NCI-H1417 (cell line): ENCODE measurements at places on chromosomes 5 and 9.

GRCh38 chr9:120043448-120043847 lies 536.5 kb downstream of the CDK5RAP2 start:
- no peak for DNase-seq

DNA sequence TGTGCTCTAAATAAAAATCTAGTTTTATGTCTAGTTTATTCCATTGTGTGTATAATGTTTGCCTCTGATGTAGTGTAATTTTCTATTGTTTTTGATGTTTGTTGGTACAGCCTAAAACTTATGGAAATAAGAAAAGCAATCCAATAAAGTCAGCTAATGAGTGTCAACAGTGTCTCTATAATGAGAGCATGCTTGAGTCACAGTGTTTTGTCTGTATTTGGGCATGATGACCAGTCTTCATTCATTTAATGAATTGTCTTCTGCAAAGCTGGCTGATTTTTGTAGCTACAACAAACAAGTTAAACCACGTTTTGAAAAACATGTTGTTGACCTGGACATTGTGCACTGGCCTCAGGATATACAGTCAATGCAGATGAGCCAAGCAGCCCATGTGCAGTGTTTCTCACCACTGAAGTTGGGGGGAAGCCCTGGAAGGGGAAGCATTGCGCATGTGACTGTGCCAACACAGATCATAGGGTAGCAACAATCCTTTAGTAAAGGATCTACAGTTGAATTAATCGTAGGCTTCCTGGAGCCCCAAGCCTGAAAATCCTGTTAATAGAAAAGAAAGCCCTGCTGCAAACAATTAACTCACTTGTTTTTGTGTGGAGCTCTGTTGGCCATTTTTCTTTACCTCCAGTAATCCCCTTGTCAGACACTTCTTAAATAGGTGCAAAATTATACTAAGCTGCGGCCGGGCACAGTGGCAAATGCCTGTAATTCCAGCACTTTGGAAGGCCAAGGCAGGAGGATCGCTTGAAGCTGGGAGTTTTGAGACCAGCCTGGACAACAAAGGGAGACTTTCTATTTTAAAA lies 88.0 kb downstream of the INIP start:
- peak; percentile 16 for DNase-seq

DNA sequence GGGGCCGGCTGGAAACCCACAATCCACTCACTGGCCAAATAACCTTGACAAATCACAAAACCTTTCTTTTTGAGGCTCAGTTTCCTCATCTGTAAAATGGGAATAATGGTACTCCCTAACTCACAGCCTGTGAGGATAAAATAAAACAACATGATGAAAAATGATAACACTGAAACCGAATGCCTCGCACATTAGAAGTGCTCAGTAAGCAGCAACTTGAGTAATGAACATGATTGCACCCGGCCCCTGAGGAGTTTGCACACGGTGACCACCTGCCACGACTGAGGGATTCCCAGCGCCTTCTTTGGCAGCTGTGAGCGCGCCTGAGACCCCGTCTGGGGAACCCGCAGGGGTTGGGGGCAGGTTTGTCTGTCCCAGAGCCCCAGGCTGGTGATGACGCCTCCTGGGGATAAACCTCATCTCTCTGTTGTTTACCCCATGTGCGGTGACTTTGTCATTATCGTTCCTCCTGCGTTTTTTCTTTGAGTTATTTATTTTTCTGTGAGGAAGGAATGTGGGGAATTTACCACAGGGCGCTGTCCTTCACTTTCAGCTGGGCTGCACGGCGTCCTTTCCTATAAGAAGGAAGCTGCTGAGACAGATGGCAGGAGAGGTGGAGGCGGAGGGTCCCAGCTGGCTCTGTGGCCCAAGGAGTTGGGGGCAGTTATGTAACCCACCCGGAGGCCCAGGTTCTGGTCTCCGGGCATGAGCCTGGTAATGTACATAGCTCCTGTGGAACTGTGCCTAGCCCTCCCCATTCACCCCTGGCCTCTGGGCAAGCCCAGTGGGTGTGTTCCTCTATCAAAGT lies 3.0 kb upstream of the SYNPO start:
- DNase-seq, result no peak

GRCh38 chr9:113675475-113675941 lies 200.6 kb upstream of the ZNF618 start:
- no peak for DNase-seq

DNA sequence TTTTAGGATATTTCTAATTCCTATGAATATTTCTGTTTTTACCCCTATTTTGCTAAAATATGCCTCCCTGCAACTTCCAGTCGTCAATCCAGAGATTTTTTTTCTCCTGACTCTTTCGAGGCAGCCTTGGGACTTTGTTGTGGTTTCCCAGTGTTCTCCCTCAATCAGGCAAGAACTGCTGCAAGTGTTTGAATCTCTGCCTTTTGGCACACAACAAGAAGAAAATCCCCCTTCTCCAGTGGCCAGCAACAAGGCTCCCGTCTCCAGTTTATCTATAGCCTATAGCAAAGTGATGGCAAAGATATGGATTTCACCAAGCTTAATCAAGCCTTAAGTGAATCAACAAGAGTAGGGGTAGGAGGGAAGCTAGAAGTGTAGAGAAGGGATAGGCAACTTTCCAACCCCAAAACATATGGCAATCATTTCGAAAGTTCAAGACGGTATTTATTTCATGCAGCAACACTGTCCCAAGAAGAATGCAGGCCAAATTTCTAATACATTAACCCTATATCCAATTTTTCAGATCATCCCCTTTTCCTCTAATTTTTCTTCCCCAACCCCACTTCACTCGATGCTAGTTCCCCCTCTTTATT lies 37.7 kb upstream of the PAPPA start:
- DNase-seq, result no peak

DNA sequence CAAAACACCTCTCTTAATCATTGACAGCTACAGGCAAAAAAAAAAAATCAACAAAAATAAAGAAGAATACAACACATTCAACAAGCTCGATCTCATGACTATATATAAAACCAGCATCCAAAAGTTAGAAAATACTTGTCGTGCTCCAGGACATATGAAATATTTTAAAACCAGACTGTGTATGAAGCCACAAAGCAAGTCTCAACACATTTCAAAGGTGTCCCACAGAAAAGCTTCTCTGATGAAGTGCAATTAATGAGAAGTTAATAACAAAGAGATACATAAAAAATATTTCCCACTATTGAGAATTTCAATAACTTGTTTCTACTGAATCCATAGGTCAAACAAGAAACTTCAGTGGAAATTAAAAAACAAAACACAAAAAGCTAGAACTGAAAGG lies 178.7 kb downstream of the PLK2 start:
- DNase-seq, result no peak

- DNase-seq, result no peak
These were observed 8.5 kb downstream of the ELL2 start for GRCh38 chr5:95953021-95953702.

GRCh38 chr5:173278172-173278571 lies 43.2 kb upstream of the NKX2-5 start:
- no peak for DNase-seq

- no peak for DNase-seq
These were observed 28.9 kb downstream of the DCP2 start for GRCh38 chr5:113005454-113005853.

DNA sequence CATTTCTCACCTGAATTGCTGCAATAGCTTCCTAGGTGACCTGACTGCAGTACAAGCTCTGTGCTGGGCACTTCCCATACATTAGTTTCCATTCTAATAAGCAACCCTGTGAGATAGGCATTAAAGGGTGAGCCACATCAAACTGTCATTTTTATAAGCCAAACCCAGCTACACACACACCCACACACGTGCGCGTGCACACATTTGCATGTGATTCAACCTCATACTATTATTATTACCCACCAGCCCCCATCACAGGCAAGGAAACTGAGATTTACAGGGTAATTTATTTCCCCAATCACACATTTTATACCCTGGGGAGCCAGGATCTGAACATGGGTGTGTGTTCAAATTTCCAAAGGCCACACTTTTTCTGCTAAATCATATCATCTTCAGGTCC lies 93.6 kb downstream of the TTLL11 start:
- no peak for DNase-seq

GRCh38 chr5:10194083-10194482 lies 55.6 kb downstream of the ATPSCKMT start:
- DNase-seq, result no peak

DNA sequence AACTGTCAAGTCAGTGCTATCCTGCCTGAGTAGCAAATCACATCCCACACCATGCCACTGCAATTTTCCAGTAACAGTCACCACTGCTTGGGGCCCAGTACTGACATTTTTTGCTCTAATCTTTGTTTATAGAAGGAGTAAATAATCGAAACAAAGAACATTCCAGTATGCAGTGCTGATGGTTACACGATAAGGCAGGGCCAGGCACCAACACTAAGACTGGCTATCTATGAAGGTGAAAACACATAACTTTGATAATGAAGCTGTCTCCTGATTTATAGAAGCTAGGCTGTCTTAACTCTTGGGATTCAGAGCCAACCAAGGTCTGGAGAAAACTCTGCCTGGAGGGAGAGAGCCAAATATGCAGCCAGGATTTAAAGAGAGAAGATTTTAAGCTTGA lies 365.3 kb downstream of the BNC2 start:
- DNase-seq, result no peak

DNA sequence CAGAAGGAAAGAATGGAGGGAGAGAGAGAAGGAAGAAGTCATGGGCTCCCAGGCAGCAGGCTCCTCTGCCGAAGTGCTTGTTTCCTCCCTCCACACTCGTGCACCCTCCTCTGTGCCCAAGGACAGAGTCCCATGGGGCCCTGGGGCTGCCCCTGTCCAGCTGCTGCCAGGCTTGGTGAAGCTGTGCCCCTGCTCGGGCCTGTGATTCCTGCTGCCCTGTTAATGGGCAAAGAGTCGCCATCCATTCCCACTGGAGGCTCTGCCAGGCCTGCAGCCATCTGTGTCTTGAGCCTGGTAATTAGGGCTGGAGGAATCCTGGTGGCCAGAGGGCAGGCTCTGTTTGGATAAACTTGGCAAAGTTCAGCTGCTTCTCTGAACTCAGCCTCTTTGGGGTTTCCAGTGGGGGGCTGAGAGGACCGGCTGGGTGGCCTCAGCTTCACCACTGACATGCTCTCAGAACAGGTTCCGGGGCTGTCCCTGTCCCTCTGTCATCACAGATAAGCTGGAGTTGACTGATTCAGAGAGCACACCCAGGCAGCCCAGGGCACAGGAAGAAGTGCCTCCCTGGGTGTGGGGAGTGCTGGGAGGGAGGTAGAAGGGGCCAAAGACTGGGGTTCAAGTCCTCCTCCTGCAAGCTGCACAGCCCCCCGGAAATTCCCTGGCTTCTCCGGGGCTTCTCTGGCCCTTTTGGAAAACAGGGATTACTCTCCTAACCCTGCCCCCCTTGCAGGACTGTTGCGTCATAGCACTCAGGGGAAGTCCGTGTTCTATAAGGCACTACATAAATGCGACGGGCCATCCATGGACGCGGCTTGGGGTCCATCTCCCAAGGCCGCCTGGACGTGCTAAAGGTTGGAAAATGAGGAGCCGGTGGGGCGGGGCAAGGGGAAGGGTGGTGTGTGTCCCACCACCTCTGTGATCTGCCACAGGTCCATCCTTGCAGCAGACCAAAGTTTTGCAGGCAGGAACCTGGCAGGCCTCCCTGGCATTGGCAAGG lies 154.8 kb downstream of the PAX5 start:
- no peak for DNase-seq

- no peak for DNase-seq
These were observed 128.5 kb upstream of the CDH10 start for GRCh38 chr5:24773261-24773660.

DNA sequence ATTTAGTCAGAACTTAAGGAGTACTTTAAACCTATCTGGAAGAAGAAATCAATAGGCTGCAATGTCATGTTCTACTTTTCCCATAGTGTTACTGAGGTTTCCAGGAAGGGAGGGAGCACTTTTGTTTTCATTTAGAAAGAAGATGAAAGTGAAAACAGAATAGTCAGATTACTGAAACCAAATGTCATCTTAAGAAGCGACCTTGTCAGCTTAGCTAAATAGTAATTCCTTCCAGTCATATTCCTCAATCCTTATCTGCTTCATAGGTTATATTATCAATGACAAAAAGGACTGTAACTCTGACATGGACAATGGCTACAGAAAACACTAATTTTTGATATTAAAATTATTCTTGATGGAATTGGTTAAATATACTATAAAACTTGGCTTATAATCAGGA lies 27.7 kb downstream of the SAR1B start:
- DNase-seq, result no peak

GRCh38 chr5:161286066-161286655 lies 260.4 kb downstream of the GABRB2 start:
- DNase-seq, result no peak

DNA sequence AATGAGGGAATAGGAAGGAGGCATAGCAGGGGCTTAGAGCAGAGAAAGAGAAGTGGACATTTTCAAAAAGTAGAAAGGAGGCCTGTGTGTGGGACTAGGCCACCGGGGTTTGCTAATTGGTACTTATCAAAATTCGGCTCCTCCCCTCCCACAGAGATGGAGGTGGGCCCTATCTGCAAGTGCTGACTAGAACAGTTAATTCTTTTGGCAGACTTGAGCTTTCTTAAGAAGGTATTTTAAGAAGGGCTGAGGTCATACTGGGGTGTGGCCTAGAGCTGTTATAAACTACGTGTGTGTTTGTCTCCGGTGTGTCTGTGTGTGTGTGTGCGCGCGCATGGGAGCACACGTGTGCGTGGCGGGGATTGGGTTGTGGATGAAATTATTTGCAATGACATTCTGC lies 1086.5 kb downstream of the EFNA5 start:
- DNase-seq, result no peak
